Right cardiac atrium (tissue), 5 donors: ENCODE measurements at places on chromosomes 4 and X. TPM values are rescaled to one million over a fixed set of nuclear protein-coding genes. Genes with fewer than 3 reads are reported as not detected.

DUX4 gene
- not detected for polyA plus RNA-seq

NDNF gene
- 2.5 TPM for polyA plus RNA-seq

DNA sequence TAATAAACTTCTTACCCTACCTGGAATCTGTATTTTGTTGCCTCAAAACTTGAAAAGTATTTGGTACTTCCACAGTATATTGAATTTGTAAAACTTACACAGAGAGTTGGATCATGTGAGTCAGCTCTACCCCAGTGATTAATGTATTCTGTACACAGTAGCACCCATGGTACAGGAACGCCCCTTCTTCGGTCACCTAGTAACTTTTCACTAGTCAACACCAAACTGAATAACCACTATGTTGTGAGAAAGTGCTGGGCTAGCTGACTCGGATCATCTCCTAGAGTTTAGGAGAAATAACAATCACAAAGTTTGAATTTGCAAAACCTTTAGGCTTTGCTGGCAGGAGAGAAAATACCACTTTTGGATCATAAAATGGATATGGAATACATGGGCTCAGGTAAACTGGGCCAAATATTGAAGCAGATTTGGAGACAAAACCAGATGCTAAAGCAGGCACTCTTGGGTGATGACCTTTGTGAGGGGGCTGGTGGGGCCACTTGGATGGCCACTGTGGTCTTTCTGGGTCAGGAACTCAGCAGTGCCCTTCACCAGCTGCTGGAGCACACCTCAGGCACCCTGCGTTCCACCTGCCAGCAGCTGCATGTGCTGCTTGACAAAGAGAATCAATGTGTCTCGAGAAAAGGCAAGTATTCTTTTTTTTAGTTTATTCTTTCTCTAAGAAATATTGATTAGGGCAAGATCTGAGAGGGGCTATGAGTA is at the start of gene DTHD1:
TSS of gene DTHD1 (plus strand) at position 233 of the 723 bp plus-strand sequence. CDS start at position 376, 143 bp downstream.
- no peak for DNase-seq

GRCh38 chr4:65696436-65696835 is 26.1 kb upstream of the EPHA5 start:
- no peak for DNase-seq

- no peak for DNase-seq
Measured at GRCh38 chr4:22192084-22192511, 243.5 kb upstream of the KCNIP4 start.

ZNF518B gene
- polyA plus RNA-seq: 7.5 TPM

DNA sequence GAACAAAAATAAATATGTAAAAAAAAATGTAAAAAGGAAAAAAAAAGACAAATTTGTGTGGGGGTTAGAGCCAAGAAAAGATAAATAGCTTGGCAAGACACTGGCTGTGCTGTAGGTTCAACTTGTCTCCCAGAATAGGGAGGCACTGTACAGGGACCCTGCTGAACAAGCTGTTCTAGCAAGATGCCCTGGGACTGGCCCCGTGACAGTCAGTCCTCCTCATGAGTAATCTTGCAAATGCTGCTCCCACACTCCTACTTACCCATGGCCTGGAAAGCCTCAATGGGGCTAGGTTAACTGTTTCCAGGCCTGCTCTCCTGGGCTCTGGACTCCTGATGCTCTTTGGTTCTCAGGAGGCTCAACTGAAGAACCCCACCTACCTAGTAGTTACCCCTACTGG is 106.8 kb downstream of the ATG4A start:
- peak; percentile 22 for DNase-seq

GRCh38 chr4:76376534-76376933 is 44.4 kb downstream of the CCDC158 start:
- no peak for DNase-seq

GRCh38 chr4:133149932-133150471 is 908 bp downstream of the PCDH10 start:
- DNase-seq: peak; percentile 2

NXF2B gene
- not detected for polyA plus RNA-seq

DNA sequence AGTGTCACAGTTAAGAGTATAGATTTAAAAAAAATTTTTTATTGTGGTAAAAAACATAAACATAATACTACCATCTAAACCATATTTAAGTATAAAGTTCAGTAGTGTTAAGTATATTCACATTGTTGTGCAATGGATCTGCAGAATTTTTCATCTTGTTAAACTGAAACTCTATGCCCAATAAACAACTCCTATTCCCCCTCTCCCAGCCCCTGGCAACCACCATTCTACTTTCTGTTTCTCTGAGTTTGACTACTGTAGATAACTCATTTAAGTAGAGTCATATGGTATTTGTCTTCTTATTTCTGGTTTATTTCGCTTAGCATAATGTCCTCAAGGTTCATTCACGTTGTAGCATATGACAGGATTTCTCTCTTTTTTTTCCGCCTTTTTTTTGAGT is 112.4 kb downstream of the PTTG2 start:
- no peak for DNase-seq

- DNase-seq: no peak
Measured at GRCh38 chr4:151857368-151857767, 96.6 kb upstream of the GATB start.

DNA sequence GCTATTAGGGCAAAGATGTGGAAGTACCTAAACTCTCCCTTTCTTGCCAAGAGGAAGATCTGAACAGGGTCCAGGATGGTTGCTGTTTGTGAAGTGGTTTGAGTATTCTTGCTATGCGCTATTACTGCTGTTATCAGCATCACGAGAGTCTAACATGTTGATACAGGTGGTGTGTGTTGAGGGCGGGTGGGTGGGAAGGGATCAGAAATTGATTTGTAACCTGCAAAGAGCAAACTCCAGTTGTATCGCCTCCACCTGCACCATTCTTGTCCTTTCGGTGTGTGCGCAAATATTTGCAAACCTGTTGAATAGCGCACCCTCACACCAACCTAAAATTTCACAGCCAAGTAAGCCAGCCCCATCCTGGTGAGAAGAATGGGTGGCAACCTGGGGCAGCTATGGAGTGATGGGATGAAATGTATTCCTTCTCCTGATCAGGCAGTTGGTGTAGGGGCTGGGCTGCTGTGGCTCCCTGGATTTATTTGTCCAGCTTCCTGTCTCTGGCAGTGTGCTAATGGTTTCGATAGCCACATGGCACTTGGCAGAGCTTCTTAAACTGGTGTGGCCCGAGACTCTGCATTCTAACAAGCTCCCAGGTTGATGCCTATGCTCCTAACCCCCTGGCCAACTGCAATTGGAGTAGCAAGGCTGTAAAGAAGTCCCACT is 102.6 kb upstream of the SCML1 start:
- no peak for DNase-seq

DNA sequence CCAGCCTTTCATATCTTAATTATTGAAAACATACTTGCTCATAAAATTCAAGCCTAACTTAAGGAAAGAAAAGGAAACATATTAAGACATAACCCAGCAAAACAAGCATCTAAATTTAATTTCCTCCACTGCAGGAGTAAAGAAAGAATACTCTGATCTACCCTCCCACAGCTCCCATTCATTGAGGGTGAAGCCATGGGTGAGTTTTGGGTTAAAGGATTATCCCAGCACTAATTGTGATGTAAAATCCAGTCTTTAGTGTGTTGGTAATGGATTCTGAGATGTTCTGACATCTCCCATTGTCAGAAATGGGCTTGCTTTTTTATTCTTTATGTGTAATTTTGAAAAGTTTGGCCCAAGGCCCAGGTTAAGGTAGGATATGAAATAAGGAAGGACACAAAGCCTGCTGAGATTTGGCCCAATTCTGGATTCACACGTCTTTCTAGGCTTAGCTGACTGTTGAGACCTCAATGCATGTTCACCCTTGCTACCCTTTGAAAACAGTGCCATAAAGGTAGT is 50.4 kb downstream of the SPARCL1 start:
- DNase-seq: no peak

GRCh38 chrX:151695583-151696340 is 504 bp downstream of the PRRG3 start:
- no peak for DNase-seq

GRCh38 chr4:121150003-121150402 is 14.1 kb downstream of the TNIP3 start:
- no peak for DNase-seq

DNA sequence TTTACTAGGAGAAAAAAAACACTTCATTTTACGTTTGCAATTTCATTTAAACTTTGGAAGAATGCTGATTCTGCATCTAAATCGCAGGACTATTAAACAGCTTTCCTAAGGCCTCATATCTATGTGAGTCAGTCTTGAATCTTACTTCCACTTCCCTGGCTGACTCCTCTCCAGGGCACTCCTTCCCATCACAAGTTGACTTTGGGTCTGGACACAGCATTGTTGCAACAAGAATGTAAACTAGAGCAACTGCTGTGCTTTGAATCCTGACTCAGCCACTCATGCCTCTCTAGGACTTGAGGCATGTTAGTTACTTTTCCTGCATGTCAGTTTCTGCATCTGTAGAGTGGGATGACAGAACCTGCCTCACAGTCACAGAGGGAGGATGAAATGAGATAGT is 413.8 kb downstream of the FAT4 start:
- no peak for DNase-seq

GRCh38 chr4:122224348-122224747 is 72.2 kb downstream of the BLTP1 start:
- DNase-seq: no peak

PPEF2 gene
- polyA plus RNA-seq: not detected

DNA sequence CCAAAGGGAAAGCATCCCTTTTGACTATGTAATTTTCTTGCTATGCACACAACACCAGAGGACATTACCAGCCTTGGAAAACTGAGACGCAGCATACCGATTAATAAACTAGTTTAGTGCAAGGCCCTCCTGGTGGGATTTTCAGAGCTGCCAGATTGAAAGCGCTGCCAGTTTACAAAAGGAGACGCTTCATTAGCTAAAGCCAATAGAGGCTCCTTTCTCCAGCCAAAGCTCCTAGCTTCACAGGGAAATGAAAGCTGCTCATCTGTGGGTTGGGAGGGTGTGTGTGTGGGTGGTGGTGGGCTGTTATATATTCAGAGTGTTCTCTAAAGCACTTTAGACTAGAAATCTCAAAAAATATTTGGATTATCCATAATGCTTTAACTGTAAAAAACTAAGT is 32.4 kb downstream of the SPANXN4 start:
- DNase-seq: no peak

- no peak for DNase-seq
Measured at GRCh38 chr4:17194586-17194985, 296.1 kb upstream of the LDB2 start.

GRCh38 chrX:106170318-106170717 is 2.2 kb downstream of the PWWP3B start:
- DNase-seq: no peak

TCP11X2 gene
- not detected for polyA plus RNA-seq

SLC7A11 gene
- polyA plus RNA-seq: 2.1 TPM

- no peak for DNase-seq
Measured at GRCh38 chrX:120727911-120728310, 98.1 kb upstream of the C1GALT1C1 start.

GRCh38 chrX:72621163-72621562 is 48.5 kb upstream of the HDAC8 start:
- DNase-seq: no peak

WWC2 gene
- 7.3 TPM for polyA plus RNA-seq

GRCh38 chr4:188434643-188435042 is 295.4 kb downstream of the TRIML1 start:
- DNase-seq: no peak

IL2RG gene
- 1.1 TPM for polyA plus RNA-seq

- DNase-seq: no peak
Measured at GRCh38 chrX:72630185-72630584, 57.5 kb upstream of the HDAC8 start.

ATG4A gene
- 14.4 TPM for polyA plus RNA-seq

GRCh38 chrX:23066588-23067281 is 67.0 kb downstream of the DDX53 start:
- DNase-seq: no peak

- DNase-seq: peak; percentile 69
Measured at GRCh38 chrX:132612821-132613564, 124.2 kb upstream of the MBNL3 start.

- no peak for DNase-seq
Measured at GRCh38 chr4:139743027-139743426, 77.4 kb downstream of the MGST2 start.

DNA sequence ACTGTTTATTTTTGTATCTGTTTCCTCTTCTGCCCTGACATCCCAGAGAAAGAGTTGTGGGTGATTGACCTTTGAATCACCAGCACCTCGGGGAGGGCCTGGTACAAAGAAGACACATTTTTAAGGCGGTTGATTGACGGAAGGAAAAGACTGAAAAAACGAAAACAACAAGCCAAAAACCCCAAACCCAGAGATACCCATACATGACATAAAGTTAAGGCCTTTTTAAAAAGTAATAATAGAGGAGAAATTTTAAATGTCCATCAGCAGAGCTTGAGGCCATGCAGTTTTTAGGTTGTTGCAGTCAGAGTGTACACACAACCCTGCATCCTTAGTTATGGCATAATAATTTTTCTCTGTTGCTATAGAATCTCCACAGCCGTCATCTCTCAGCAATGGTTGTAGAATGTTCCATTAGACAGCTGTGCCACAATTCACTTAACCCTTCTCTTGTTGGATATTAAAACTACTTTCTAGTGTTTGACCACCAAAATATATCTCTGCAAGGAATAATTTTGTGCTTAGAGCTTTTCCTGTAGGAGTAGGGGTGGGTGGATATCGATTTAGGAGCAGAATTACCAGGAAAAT is 110.2 kb downstream of the GNL3L start:
- DNase-seq: no peak

GRCh38 chr4:36363024-36363423 is 81.6 kb downstream of the DTHD1 start:
- no peak for DNase-seq

- DNase-seq: no peak
Measured at GRCh38 chr4:66017671-66018070, 347.4 kb upstream of the EPHA5 start.

- no peak for DNase-seq
Measured at GRCh38 chr4:152696764-152697261, 17.0 kb upstream of the TMEM154 start.

TASL gene
- 0.11 TPM for polyA plus RNA-seq

DNA sequence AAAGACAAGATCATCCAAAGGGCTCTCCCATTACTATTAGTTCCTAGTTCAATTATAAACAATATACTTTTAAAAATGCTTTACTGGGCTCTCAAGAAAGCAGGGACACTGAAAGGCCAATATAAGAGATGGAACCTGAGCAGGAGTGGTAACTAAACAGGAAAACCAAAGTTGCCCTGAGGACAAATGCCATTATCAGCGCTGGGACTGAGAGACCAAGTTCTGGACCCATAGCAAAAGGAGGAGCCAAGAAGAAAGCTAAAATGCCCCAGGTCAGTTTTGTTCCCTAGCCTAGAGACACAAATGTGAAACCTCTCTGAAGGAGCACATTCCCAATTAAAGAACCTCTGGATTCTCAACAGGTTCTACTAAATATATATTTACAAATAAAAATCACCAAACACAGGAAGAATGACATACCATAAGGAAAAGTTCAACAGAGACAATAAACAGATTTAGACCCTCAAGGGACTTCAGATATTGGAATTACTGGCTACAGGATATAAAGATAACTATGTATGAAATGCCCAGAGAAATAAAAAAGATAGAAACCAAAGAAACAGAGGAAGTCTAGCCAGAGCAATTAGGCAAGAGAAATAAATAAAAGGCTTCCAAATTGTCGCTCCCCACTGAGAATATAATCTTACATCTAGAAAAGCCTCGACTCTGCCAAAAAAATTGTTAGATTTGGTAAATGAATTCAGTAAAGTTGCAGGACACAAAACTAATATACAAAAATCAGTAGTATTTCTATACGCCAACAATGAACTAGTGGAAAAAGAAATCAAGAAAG is 67.1 kb downstream of the KLHL8 start:
- DNase-seq: no peak

PQBP1 gene
- polyA plus RNA-seq: 78.6 TPM

BTK gene
- 0.88 TPM for polyA plus RNA-seq

- no peak for DNase-seq
Measured at GRCh38 chr4:4624276-4624897, 82.5 kb upstream of the STX18 start.

P2RY8 gene
- 2.2 TPM for polyA plus RNA-seq

NPNT gene
- polyA plus RNA-seq: 4.8 TPM
